ENCODE measurements at places on chromosomes 3 and 15.

- DNase-seq, result no peak
Observed at GRCh38 chr3:52351762-52352368, 35.7 kb downstream of the DNAH1 start.

DNA sequence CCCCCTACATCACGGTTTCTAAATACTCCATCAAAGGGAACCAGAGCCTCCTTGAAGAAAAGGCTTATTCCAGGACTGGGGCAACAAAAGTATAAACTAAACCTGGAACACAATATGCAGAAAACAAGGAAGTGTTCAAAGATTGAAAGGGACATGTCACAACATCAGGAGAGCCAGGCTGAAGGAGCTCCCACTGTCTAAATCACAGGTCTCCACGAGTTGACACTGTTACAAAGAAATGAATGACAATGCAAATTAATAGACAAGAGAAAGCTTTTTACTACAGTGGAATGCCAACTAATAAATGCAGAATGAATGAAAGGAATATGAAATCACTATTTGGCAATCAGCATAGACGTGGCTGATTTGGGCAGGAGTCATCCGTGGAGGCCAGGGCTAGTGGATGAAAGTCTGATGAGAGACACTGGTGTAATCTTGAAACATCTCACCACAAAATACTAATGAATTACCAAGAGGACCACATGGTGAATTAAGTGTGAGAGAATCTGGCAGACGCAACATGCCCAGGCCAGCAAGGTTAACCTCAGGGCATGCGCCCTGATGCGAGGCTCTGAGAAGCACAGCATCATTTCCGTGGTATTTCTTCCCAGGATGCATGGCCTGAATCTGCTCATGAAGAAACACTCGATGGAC is 123.8 kb upstream of the TJP1 start:
- no peak for DNase-seq

- DNase-seq, result no peak
Observed at GRCh38 chr3:101988596-101988995, 139.3 kb downstream of the NFKBIZ start.

- no peak for DNase-seq
Observed at GRCh38 chr3:64008487-64009351, 14.6 kb downstream of the PSMD6 start.

- DNase-seq, result no peak
Observed at GRCh38 chr15:31522028-31522427, 195.4 kb downstream of the KLF13 start.

GRCh38 chr3:94132777-94133176 is 69.9 kb downstream of the NSUN3 start:
- no peak for DNase-seq

- DNase-seq, result no peak
Observed at GRCh38 chr3:123809597-123809996, 74.5 kb downstream of the MYLK start.

- no peak for DNase-seq
Observed at GRCh38 chr15:69722924-69723323, 270.3 kb downstream of the RPLP1 start.

GRCh38 chr15:40047415-40048210 is 8.6 kb upstream of the SRP14 start:
- DNase-seq, result peak; percentile 76

DNA sequence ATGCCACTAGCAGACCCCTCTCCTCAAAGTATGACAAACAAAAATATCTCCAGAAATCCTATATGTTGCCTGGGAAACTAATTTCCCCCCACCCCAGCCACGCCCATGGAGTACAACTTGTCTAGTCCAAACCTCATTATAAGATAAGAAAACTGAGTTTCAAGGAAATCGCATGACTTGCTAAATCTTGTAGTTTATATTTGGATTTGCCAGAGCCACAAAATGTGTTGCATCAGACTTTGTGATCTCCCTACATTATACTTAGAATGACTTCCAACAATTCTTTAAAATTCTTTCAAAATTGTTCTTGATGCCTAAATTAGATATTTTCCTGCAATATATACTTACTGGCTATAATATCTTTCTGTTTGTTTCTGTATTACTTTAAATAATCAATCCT is 1034.4 kb downstream of the IGSF11 start:
- DNase-seq, result no peak

DNA sequence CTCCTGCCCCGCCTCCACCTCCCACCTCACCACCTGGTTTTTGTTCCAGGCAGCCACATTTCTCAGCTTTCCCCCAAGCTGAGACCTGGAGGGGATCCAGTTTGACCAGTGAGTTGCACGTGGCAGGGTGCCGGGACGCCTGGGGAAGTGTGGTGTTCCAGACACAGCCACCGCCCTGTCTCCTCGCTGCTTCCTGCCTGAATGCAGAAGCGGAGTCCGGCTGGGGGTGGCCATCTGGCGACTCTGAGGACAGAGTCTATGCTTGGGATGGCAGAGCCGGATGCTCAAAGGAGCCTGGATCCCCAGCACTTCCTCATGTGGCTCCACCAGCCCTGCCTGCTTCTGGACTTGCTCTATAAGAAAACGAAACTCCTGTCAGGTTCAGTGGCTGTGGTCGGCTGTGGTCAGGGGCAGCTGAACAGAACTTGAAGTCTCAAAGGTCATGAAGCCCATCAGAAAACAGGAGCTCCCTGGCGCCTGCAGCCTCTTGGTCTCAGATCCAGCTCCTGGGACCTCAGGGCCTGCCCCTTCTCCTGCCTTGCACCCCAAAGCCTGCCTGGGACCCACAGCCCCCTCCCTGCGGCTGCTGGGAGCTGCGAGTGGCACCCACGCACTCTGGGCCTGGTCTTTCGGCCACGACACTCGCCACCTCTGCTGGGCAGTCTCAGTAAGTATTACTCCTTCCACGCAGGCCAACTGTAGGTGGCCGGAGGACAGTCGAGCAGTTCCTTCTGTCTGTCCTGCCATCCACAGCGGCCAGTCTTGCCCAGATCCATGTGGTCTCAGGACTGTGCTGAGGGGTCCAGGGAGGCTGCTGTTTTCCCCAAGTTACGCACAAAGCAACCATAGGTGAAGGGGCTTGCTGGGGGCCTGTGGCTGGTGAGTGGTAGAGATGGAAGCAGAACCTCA is 112.8 kb upstream of the MEF2A start:
- no peak for DNase-seq

DNA sequence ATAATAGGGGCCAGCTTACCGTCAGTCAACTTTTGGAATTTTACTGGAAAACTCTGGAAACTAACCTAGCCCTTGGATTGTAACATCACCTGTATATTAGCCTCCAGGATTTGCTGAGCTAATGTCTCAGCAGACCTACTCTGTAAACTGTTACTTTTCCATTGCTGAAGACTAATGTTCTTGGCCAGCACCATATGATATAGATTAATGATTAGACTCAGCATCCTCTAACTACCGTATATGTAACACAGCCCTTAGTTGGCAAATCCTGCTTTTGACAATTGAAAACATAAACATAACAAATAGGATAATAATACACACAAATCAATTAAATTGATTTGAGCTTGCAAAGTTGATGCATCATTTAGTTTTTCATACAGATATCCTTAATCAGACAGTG is 26.6 kb upstream of the GBE1 start:
- DNase-seq, result no peak

GRCh38 chr3:49674497-49674983 is 389 bp downstream of the APEH start:
- DNase-seq, result no peak

- no peak for DNase-seq
Observed at GRCh38 chr3:5448816-5449215, 261.3 kb downstream of the EDEM1 start.

DNA sequence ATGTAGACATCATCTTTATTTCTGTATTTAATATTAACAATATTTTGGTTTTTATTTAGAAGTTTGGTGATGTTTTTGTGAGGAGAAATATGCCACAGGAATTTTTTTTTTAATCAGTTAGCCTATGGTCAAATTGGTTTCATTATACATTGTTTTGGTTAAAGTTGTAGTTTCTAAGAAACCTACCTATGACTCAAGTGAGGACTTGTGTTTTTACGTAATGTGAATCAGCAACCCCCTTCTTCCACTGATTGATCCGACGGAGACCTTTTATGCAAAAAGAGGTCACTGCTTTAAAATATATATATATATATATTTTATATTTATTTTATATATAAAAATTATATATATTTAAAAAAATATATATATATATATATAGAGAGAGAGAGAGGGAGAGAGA is 698.1 kb downstream of the FHIT start:
- DNase-seq, result no peak

DNA sequence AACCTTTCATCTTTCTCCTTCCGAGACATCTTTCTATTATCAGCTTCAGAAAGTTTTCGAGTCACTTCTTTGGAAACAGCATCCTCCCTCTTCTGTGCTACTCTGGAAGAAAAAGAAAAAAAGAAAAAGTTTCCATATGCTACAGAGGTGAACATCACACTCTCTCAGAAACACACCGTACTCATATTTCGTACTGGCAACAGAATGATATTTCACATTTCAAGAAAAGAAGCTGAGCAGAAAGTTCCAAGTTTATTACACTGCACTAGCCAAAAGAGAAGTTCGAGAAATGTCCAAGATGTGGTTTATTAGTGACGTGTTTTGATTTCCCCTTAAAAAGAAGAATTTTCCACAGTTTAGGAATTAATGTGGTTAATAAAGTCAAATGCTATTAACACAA is 6.0 kb downstream of the SSR3 start:
- no peak for DNase-seq

DNA sequence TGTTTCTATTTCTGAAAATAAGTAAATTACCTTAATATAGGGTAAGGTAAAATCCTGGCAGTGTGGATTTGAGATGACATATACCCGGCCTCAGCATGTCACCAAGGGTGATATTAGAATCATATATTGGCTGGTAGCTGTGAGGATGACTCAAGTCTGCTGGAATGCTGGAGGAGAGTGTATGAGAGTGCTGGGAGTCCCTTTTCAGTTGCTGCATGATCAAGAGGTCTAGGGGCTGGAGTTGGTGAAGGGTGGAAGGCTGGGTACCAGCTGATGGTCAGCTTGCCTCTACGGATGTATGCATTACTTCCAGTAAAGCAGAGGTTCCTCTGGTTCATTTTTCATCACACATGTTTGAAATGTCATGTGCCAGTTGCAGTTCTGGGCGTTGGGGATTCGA is 40.6 kb downstream of the SLC25A26 start:
- DNase-seq, result no peak

DNA sequence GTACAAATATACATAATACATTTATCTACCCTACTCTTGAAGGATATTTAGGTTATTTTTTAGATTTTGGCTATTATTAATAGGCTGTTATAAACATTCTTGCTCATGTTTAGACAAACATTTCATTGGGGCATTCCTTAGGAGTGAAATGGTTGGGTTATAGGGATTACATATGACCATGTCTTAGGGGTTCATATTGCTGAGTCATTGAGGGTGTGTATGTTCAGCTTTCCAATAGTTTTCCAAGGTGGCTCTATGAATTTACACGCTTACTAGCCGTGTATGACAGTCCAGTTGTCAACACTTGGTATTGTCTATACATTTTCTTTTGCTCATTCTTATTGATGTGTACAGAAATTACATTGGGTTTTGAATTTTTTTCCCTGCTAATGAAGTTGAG is 125.8 kb downstream of the OXSM start:
- DNase-seq, result no peak

GRCh38 chr15:58951388-58952007 is 18.0 kb upstream of the SLTM start:
- DNase-seq, result peak; percentile 22

DNA sequence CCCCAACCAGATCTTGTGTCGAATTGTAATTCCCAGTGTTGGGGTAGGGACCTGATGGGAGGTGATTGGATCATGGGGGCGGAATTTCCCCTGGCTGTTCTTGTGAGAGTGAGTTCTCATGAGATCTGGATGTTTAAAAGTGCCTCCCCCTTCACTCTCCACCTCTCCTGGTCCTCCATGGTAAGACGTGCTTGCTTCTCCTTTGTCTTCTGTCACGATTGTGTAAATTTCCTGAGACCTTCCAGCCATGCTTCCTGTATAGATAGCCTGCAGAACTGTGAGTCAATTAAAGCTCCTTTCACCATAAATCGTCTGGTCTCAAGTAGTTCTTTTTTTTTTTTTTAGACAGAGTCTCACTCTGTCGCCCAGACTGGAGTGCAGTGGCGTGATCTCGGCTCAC is 42.3 kb downstream of the NR1D2 start:
- DNase-seq, result no peak

GRCh38 chr3:150165396-150166094 is 194.8 kb upstream of the PFN2 start:
- DNase-seq, result no peak

DNA sequence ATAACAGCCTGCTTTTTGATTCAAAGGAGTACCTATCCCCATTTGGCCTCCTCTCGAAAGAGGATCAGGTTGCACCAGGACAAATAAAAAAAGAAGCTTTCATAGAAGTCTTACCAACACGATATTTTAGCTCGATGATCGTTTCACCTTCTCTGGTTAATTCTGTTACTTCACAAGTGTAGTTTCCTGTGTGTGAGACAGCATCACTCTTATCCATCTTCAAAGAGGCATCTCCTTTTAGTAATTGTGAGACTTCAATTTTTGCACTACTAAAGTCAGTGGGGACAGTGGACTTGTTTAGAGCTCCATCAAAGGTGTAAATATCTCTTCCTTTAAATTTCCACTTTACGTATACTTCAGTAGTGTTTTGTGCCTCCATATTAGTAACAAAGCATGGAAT is 11.0 kb downstream of the CD47 start:
- no peak for DNase-seq

- no peak for DNase-seq
Observed at GRCh38 chr15:75590239-75590638, 11.1 kb upstream of the PTPN9 start.

- no peak for DNase-seq
Observed at GRCh38 chr3:65005486-65005885, 317.7 kb upstream of the ADAMTS9 start.

DNA sequence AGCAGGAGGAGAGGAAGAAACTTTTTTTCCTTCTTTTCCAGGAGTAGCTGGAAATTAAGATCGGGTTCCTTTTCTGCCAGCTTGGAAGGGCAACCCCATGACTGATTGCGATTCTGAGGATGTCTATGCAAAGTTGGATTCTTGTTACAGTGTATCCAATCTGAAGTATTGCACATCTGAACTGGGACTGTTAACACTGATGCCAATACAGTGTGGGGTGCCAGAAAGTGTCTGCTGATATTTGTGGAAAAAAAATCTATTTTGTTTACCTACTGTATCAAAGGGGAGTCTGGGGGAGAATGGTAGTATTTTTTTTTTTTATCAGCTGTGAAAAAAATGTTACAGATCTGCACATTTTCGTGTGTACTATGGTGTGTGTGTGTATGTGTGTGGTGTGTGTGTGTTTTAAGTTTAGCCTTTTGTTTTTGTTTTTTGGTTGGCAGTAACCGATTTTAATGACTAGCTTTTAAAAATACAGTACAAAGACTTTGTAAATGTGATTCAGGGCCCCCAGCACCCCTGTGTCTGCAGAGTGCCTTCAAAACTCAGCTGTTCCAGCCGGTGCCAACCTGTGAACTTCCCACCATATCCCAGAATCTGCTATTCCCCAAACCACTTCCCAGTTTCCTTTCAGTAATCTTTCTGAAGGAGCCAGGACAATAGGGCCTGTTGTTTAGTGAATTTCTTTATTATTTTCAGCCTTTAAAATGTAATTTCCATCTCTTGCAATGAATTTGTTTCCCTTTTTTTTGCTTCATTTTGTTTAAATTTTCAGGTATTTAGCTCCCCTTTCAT is 1.9 kb downstream of the RAP2B start:
- DNase-seq, result peak; percentile 24

GRCh38 chr15:38129531-38130204 is 123.0 kb upstream of the SPRED1 start:
- peak; percentile 39 for DNase-seq

GRCh38 chr3:46854555-46854991 is 8.7 kb downstream of the MYL3 start:
- no peak for DNase-seq
